RPMI7951 (cell line): ENCODE measurements at places on chromosomes 12 and 14. TPM values are rescaled to one million over a fixed set of nuclear protein-coding genes. Genes with fewer than 3 reads are reported as not detected.

The FLVCR2 gene
- total RNA-seq, result 1.3 and 2.1 TPM in 2 replicates

GRCh38 chr12:71475280-71475679 lies 35.7 kb downstream of the LGR5 start:
- no peak for DNase-seq

DNA sequence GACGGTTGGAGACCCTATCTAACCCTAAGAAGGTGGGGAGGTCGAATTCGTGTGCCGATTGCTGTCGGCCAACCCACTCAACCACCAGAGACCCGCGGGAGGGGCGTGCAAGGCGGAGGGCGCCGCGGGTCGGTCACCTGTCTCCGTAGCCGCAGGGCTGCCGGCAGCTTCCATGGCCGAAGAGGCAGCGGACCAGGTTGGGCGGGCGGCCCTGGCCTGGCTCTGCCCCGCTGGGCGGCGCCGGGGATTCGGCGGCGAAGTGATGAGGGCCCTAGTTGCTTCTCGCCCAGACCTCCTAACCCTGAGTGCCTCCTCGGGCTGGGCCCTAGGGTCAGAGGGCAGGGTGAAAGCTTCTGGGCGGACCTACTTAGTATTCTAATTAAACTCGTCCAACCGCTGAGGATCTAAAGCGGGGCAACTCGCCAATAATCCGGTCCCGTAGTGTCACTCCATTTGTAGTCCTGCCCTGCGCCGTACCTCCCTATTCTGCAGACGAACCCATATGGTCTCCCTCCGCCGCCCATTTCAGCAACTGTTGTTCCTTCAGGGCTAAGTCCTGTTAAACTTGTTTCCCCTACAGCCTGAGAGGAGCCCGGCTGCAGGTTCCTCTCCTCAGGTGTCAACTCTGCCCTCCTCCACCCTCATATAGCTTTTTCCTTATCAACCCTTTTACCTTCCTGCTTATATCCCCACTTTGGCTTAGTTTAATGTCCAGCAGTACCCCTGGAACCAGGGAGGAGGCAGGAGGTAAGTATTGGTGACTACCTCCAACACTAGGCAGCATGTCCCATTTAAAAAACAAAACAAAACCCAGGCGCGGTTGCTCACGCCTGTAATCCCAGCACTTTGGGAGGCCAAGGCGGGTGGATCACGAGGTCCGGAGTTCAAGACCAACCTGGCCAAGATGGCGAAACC lies at the start of gene PYM1:
TSS of gene PYM1 (minus strand) at position 307 of the 915 bp plus-strand sequence. CDS start at position 174, 133 bp downstream.
- peak; percentile 72 for DNase-seq

DNA sequence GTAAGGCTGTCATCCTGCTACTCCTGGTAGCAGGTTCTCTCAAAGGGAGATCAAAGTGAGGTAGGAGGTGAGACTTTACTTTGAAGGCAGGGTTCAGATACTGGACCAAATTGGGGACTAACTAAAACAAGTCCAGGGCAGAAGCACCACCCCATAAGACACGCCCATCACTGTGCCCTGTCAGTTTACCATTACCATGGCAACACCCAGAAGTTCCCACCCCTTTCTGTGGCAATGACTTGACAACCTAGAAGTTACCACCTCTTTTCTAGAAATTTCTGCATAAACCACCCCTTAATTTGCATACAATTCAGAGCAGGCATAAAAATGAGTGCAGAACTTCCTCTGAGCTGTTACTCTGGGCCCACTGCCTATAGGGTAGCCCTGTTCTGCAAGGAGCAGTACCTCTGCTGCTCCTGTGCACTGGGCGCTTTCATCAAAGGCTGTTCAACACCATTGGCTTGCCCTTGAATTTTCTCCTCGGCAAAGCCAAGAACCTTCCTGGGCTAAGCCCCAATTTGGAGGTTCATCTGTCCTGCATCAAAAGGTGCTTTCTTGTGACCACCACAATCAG lies 64.8 kb upstream of the MAX start:
- peak; percentile 27 for DNase-seq

DNA sequence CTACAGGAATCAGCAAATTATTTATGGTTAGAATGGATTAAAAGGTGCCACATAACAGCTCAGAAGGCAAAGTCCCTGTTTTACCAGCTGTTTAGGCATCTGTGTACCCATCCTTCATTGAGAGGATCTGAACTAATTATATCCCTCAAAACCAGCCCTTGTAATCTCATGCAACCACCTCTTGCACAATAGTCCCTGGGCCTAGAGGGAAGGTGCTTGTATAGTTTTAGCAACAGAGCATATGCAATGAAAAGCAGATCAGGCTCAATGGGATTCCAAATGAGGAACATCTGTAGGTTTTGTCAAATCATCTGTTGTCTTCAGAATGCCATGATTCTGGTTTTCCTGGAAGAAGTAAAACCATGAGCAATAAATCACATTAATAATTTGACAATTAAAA lies 26.0 kb upstream of the GLIPR1L2 start:
- DNase-seq, result peak; percentile 29

DNA sequence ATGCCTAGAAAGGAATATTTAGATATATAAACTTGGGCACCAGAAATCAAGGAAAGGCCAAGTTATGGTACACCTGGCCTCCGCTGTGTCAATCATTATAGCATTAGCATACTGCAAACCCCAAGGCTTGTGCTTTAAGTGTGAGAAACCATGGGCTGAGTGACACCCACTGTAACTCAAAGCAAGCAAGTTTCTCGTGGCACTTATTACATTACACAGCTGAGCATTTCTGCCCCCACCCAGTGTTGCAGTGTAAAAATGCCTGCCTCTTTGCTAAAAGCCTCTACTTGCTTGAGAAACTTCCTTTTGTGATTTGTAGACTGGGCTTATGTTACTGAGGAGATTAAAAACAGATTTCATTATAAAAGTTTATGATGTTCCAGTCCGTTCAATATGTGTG lies 122.0 kb downstream of the TGFB3 start:
- no peak for DNase-seq
